Peyer's patch (tissue), 4 donors: ENCODE measurements at places on chromosomes 3 and 15.

GRCh38 chr3:31541089-31541488 lies 8.4 kb downstream of the STT3B start:
- no peak for DNase-seq

DNA sequence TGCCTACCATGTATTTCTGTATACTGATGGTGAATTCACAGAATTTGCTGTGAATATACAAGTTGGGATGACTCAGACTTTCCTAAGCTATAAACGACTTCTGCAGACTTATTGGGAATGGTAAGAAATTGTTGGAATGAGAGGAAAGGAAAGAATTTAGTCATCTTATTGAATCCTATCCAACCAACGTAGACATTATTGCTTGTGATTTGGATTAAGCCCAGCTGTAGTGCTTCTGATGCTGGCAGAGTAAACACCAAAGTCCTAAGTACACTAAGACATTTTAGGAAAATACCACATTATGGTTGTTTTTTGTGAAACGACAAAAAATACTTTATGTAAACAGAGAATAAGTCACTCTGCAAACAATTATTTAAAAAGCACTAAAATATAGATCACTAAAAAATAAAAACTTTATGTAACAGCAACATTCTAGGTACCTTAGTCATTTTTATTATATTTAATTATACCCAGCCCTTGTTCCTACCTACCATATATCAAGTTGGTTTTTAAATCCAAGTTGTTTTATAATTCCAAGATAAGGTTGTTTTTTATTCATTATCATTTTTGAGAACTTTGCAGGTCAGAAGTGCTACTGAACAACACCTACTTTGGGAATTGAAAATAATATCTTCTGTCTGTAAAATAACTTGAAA lies 99.2 kb upstream of the MLF1 start:
- DNase-seq = no peak

DNA sequence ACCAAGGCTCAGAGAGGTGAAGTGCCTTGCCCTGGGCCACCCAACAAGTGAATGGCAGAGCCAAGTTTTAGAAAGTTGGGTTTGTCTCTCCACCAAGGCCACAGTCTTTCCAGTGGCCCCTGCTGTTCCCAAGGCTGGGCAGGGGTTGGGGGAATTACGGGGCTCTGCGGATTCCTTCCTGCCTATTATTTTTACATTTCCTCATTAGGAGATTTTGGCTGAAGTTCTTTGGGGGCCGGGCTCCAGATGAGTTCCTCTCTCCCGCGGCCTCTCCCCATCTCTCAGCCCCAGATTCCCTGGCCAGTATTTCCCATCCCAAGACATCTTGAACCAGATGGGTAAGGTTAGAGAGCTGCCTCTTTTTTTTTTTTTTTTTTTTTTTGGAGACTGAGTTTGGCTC lies 44.0 kb upstream of the SMAD6 start:
- no peak for DNase-seq

DNA sequence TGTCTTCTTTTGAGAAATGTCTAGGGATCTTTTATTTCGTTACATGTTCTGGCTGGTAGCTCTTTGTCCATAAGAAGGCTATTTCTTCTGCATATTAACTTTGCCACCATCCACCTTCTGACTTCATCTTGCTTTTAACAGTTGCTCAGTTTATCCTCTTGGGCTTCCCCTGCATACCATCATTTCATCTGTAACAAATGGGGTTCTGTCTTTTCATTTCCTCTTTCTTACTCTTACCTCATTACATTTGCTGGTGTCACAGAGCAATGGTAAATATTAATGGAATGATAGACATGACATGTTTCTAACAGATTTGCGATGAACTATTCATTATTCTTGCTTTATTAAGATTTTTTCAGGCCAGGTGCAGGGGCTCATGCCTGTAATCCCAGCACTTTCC lies 62.4 kb downstream of the GASK1A start:
- no peak for DNase-seq

DNA sequence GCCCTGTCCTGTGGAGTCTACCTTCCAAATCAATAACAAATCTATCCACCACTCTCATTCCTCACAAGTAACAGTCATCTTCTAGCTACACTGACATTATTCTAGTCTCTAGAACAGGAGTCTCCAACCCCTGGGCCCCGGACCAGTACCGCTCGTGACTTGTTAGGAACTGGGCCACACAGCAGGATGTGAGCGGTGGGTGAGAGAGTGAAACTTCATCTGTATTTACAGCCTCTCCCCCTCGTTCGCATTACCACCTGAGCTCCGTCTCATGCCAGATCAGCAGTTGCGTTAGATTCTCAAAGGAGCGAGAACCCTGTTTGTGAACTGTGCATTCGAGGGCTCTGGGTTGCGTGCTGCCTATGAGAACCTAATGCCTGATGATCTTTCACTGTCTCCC lies 31.9 kb downstream of the ROBO2 start:
- no peak for DNase-seq

GRCh38 chr3:30676424-30677346 lies 70.3 kb downstream of the TGFBR2 start:
- no peak for DNase-seq

- no peak for DNase-seq
Observed at GRCh38 chr3:150861851-150862250, 43.4 kb downstream of the MINDY4B start.
